ENCODE measurements at places on chromosomes 6 and 20. TPM values are rescaled to one million over a fixed set of nuclear protein-coding genes. Genes with fewer than 3 reads are reported as not detected.

- DNase-seq: no peak
Observed at GRCh38 chr6:45574885-45575284, 197.2 kb upstream of the SUPT3H start.

DNA sequence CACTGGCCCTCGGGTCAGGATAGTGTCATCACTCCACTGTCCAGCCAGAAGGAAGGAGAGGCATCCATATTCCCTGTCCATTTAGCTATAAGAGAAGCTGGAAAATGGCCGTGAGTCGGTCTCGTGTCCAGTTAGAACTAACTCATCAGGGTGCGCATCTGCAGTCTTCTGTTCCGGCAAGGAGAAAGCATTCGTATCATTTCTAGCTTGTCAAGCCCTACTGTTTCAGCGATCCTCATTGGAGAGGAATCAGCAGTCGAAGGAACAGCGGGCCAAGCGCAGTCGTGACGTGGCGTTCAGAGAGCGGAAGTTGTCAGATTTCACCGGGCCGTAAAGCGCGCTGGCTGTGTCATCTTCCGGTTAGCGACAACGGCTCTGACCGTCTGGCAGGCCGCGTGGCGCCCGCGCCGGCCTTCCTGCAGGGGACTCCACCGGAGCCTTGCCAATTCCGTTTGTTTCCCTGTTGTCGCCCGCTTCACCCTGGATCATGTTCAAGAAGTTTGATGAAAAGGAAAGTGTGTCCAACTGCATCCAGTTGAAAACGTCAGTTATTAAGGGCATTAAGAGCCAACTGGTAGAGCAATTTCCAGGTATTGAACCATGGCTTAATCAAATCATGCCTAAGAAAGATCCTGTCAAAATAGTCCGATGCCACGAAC lies 32.9 kb downstream of the HM13 start:
- DNase-seq: peak; percentile 76

GRCh38 chr6:32845384-32845884 lies 1.6 kb upstream of the PSMB8 start:
- no peak for DNase-seq

DNA sequence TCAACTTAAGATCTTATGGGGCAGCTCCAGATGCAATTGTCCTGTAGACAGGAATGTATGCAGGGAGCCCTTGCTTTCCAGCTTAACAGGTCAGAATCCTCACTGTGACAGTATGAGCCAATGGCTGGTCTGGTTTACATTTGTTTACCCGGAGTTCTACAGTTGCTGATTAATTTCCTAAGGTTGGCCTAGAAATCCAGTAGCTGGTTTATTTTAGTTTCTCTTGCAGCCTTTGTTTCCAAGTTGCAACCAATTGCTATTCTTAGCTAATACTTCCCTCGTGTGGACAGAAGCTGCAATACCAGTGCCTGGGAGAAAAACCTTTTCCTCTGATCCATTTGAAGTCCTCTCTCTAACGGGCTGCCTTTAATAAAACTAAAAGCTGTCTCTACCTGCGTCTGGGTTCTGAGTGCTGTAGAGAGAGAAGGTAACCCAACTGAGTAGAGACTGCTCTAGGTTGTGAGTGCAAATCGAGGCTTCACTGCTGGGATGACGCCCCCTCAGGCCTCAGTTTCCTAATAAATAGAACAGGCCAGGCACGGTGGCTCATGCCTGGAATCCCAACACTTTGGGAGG lies 45.9 kb downstream of the ZNF217 start:
- DNase-seq: no peak

DNA sequence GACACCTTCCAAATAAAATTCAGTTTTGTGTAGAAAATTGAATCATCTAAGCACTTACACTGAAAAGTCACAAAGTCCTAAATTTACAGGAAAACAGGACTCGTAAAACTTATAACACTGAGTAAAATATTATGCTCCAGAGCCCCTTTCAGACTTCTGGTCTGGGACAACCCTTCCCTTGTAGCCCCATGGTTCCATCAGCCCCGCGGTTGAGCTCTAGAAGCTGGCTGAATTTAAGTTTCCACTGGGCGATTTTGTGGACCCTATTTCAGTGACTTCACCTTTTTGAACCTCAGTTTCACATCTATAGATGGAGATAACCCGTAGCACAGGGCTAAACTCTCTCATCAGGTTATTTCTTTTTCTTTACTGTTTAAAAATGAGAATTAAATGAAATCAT lies 117.7 kb upstream of the BACH2 start:
- no peak for DNase-seq

DNA sequence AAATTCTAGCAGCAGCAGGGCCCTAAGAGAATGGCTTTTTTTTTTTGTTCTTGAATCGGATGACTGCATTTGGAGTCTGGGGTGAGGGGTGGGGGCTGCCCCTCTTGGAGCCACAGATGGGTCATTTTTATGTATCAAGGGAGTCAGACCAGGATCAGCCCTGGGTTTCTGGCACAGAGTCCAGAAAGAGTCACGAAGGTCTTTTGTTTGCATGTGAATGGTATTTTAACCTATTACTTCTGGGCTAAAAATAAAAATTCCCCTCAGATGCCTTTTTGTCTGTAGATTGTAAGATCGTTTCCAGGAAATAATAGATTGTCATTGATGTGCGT lies 72.5 kb downstream of the PHACTR3 start:
- no peak for DNase-seq

DNA sequence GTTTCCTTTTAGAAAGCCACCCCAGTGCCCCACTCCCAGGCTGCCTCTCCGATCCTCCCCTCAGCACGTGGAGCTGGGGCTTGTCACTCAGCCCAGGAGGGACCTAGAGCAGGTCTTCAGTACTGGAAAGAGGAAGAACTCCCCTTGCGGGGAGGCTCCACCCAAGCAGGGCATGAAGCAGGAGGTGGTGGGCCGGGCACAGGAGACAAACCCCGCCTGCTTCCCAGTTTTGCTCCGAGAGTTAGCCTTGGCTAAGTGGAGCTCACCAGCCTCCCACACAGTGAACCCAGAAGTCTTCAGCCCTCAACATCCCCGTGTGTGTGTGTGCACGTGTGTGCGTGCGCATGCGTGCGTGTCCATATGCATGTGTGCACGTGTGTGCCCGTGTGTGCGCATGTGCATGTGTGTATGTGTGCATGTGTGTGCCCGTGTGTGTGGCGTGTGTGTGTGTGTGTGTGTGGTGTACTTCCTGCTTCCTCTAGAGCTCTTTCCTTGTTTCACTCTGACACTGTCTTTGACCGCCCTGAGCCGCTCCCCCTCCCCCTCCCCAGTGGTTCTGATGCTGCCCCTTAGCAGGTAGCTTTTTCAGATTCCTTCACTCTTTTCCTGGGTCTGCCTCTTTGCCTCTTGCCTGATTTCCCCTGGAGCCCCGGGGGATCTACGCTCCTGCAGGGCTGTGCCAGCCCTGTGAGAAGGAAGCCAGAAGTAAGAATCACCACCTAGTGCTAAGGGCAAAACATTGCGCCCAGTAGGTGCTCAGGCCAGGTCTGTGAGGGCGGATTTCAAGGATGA lies 239.8 kb downstream of the CDC5L start:
- DNase-seq: peak; percentile 39

- DNase-seq: peak; percentile 95
Observed at GRCh38 chr6:14117158-14118090, at the start of gene CD83. CD83 (plus strand) TSS chr6:14117772; CDS start chr6:14117812, 40 bp downstream.

DNA sequence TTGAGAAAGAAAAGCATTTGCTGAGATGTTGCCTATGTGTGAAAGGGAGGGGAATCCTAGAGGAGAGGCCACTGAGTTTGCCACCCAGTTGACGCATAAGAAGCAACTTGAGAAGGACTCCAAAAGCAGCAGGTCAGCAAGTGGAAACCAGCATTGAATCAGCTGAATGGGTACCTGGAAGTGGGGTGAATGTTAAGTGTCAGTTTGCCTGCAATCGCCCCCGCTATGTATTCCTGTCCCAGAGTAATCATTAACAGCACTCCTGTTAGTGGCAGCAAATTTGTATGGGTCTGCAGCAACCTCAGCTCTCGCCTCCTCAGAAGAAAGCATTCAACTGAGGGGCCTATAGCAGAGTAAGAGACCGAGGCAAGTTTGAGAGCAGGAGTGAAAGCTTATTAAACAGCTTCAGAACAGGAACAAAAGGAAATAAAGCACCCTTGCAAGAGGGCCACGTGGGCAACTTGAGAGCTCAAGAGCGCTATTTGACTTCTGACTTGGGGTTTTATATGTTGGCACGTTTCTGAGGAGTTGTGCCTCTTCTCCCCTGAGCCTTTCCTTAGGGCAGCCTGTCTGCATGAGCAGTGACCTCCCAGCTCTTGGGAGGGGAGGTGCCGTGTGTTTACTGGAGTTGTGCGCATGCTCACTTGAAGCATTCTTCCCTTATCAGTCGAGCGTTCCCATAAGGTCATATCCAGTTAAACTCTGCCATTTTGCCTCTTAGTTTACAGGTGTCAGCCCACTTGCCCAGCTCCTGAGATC lies 122.6 kb upstream of the PHACTR1 start:
- DNase-seq: no peak

GRCh38 chr20:18252597-18253451 lies 35.5 kb upstream of the ZNF133 start:
- DNase-seq: no peak

- no peak for DNase-seq
Observed at GRCh38 chr6:33967966-33968724, 164.3 kb upstream of the MLN start.

DNA sequence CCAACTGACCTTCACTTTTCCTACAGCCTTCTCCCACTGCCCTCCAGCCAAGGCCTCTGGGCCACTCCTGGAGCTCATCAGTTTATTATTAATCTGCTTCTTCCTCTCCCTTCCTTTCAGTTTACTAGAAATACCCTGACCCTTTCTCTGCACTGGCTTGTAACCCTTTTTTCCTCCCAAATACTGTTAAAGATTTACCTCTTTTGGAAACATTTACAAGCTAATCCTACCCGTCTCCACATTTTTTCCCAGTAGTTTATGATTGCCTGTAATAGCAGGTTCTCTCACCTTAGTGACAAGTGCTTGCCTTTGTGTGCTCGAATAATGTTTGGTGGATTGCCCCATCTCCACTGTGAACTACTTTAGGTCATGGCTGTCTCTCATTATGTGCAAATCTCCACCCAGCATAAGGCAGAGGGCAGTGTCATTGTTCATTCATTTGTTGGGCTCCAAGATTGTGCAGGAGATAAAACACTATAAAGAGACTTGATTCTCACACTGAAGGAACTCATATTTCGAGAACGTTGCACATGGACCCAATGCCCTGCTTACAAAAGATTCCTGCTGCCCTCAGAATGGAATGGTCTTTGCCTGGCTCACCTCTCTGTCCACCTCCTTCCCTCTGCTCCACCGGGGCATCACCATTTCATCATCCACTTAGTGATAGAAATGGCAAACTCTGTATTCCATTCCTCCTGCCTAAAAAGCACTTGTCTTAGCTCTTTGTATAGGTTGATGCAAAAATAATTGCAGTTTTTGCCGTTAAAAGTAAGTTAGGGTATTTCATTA lies 491.1 kb downstream of the UTRN start:
- DNase-seq: no peak

GRCh38 chr20:51747182-51747911 lies 20.8 kb downstream of the ATP9A start:
- DNase-seq: no peak

DNA sequence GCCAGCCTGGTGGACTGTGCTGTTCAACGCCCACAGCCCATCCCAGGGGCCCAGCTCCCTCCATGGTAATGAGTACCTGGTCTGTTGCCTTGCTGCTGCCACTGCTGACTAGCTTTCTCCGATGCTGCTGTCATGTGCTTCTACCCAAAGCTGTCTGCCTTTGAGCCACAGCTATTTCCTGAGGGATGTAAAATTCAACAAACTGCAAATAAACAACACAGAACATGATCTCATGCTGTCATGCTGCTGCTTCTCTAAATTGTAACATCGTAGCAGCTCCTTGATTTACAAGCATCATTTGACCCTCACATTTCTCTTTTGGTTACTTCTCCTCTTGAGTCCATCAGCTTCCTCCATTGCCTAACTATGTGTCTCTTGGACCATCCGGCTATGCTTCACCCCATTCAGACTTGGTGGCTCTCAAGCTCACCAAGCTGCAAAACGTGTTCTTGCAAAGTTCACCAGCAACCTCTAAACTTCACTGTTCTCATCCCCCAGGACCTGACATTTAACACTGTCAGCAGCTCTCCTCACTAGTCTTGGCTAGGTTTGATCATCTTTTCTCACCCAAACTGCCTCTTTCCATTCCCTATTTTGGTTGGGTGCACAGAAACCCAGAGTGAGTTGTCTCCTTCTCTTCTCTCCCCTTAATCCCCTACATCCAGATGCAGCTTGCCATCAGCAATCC lies 54.6 kb downstream of the FYN start:
- DNase-seq: no peak

GRCh38 chr6:41774841-41775240 lies 4.9 kb downstream of the FRS3 start:
- DNase-seq: no peak

DNA sequence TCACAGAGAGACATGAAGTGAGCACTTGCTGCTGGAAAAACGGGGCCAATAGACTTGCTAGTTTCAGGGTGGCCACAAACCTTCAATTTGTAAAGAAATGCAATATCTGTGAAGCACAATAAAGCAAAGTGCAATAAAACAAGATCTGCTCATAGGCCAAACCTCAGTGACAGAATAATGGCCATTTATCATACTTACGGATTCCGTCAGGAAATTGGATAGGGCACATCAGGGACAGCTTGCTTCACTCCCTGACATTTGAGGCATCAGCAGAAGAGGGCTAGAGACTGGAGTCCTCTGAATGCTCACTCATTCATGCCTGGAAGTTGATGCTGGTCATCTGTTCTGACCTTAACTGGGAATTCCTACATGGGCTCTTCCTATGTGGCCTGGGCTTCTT lies 165.5 kb upstream of the OPRM1 start:
- no peak for DNase-seq

GRCh38 chr6:26056583-26057350 lies 30.5 kb upstream of the HFE start:
- peak; percentile 43 for DNase-seq

DNA sequence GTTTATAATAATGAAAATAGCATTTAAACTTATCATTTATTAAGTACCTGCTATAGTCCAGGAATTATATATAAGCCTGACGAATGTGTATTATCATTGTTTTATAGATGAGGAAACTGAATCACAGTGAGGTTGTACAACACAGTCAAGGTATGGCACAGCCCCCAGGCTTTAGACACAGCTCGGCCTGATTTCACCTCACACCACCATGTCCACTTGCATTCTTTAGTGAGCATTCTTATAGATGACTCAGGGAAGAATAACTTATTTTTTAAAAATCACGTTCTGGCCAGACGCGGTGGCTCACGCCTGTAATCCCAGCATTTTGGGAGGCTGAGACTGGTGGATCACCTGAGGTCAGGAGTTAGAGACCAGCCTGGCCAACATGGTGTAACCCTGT lies 289.0 kb downstream of the SYNE1 start:
- no peak for DNase-seq

DNA sequence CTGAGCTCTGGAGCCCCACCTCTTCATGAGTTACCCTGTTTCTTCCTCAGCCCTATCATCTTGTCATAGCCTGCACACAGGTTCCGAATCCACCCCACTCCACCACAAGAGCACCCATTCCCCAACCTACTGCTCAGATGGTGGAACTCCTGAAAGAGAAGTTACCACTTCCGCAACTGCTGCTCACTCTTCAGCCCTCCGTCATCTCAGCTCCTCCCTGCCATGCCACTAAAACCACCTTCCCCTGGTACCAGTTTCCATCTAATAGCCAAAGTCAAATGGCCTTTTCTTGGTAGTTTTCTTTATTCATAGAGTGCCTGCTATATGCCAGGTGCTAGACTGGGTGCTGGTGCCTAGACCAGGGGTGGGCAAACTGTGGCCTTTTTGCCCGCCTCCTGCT lies 3.9 kb downstream of the RAB22A start:
- no peak for DNase-seq

MYLK4 gene
- 2.6 TPM for total RNA-seq

GINM1 gene
- total RNA-seq: 13.6 TPM

WRNIP1 gene
- 59.7 TPM for total RNA-seq

OXT gene
- total RNA-seq: not detected

AHCY gene
- 75.3 TPM for total RNA-seq

RIPOR2 gene
- total RNA-seq: 49.6 TPM

Data from upper lobe of left lung (tissue), 6 donors.